ENCODE measurements at places on chromosomes 3 and 15.
A peak's percentile ranks its signal among the peaks of the same experiment; 100 is the strongest.

GRCh38 chr3:49324768-49325167, 15.1 kb downstream of the USP4 start:
- no peak for DNase-seq

- DNase-seq = no peak
Observed at GRCh38 chr3:167864552-167864874, 129.0 kb downstream of the SERPINI1 start.

DNA sequence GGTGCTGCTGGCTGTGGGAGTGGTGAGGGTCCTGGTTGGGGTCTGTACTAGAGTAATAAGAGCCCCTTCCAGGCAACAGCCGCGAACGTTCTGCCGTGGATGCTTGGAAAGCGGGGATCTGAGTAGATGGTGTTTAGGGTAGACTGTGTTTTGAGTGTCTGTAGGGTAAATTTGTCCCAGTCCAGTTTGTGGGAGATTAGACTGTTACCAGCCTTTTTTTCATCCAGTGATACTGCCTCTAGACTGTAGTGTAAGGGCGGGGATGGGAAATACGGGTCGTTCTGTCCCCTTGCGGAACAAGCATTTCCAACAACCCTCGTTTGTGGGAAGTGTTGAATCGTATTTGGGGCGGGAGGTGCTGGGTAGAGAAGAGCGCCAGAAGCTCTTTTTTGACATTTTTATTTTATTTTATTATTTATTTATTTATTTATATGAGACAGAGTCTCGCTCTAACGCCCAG, 424 bp downstream of the HAUS2 start:
- peak; percentile 64 for DNase-seq

GRCh38 chr3:158368271-158368670, 202.7 kb upstream of the MLF1 start:
- DNase-seq = no peak

- no peak for DNase-seq
Observed at GRCh38 chr3:31813197-31813596, 167.9 kb downstream of the OSBPL10 start.

GRCh38 chr15:51625236-51625635, 2.7 kb upstream of the DMXL2 start:
- no peak for DNase-seq

DNA sequence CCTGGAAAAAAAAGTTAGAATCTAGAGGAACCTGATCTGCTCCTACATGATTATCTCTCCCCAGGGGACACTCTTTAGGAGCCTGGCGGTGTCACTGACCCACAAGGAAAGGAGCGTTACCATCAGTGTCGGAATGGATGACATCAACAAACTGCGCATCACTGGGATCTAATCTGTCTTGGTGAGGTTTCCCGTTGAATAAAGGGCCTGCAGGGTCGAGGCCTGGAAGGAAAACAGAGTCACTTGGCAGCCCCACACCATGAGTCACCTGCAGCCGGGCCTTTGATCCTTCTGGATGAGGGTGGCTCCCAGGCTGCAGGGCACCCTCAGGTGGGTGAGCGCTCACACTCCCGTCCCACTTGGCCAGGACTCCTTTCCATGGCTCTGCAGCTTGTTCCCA, 25.0 kb downstream of the LIPH start:
- no peak for DNase-seq

GRCh38 chr3:33215739-33216138, 2.9 kb downstream of the SUSD5 start:
- DNase-seq = no peak

- no peak for DNase-seq
Observed at GRCh38 chr15:74423431-74424257, 10.1 kb downstream of the SEMA7A start.

DNA sequence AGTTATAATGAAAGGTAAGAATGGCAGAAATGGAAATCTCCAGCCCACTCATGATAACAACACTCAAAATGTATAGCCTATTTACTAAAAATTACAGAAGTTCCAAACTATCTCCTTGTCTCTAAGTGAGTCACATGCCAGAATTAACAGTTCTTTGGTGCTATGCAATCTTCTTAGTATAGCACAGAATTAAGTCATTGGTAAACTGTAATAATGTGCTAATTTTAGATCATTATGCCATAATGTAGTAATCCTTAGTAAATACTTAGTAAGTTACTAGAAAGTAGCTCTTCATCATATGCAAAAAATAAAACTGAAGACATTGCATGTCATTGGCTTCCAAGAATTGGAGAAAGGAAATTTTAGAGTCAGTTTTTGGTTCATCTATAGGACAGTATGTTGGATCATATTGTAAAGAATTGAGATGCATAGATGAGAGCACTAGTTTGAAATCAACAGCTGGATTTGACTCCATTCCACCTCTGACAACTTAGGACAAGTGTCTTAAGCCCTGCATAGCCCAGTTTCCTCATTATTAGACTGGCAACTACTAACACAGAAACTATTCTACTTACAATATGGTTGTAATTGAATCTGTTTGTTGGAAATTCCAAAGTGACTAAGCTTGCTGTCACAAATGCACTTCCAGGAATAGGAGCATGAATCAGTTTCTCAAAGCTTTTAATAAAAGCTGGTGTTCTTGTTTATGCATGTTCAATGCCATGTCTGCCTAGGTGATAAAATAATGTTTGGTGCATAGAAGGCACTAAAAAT, 40.1 kb upstream of the CD47 start:
- no peak for DNase-seq

- no peak for DNase-seq
Observed at GRCh38 chr15:101017093-101017754, 98.1 kb downstream of the LRRK1 start.

- DNase-seq = no peak
Observed at GRCh38 chr3:152192050-152192449, 76.7 kb upstream of the MBNL1 start.

DNA sequence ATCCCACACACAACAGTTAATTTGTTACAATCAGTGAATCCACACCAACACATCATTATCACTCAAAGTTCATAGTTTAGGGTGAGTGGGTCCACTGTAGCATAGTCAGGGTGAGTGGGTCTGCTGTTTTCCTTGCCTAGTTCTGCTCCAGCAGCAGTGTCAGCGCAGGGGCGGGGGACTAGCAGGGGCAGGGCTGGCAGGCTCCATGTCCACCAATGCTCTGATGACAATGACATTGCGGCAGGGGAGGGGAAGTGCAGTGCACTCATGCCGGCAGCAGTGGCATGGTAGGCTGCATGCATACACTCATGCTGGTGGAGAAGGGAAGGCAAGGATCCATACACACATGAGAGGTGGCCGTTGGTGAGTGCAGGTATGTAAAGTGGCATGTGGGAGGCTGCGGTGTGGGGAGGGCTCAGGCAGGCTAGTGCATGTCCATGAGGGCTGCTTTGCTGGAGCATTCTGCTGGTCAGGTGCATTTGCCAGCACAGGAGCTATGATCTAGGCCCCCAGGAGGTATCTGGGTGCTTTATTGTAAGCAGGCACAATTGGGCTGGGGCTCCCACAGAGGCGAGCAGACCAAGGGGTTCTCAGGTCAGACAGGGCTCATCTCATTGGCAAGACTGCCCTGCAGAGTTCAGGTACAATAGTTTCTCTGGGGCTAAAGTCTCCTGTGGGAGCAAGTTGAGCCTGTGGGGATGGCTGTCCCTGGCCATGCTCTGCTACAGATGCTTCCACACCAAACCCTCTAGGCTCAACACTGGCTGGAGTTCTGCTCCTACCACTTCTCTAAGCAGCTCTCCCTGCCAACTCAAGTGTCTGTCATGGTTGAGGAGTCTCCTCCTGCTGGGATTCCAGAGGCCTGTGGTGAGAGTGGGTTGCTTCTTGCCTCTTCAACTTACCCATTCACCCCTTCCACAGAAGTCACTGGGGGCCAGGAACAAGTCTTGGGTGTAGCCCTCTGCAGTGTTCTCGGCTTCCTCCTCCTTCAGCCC, 81.3 kb downstream of the KCNAB1 start:
- DNase-seq = no peak

DNA sequence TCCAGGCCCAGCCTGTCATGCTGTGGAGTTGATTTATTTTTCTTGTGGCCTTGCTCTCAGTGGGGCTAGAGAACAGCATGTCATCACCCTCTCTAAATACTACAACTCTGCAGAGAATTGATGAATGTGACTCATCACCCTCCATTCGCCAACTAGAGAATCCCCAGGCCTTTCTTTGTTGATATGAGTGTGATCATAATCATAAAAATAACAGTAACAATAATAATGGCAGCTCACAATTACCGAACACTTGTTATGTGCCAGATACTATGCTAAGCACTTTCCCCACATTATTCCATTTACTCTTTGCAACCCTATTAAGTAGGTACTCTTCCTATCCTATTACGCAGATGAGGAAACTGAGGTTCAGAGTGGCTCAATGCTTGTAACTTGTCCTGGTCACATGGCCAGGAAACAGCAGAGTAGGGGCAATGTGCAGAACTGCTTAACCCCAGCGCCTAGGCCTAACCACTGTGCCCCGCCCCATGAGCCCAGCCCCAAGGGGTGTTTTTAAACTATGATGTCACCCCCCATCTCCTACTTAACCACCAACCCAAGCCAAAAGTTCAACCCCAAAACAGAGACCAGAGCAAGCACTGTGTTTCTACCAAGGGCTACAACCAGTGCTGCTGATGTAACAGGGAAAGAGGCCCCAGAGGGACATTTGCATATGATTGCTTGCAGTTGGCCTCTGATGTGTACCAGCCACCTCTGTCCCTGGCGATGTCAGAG, 104.5 kb downstream of the ADCY5 start:
- no peak for DNase-seq

- DNase-seq = no peak
Observed at GRCh38 chr3:141311170-141311495, 57.2 kb upstream of the ZBTB38 start.

DNA sequence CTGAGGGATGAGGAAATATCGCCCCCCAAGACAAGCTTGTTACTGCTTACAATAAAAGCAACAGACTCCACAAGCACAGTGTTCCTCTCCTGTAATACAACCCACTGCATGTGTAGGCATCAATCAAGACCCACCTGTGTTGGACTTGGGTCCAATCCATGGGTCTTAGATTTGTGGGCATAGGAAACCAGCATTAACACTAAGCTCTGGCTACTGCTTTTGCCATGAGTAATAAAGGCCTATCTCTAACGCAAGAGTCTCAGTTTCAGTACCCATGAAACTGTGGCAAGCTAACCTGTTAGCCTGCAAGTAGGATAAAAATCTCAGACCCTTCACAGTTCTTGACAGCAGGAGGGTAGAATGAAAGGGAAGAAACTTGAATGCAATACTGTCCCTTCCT, 5.2 kb upstream of the EIF1B start:
- DNase-seq = no peak

GRCh38 chr3:122427857-122428471, 12.1 kb upstream of the WDR5B start:
- DNase-seq = no peak

DNA sequence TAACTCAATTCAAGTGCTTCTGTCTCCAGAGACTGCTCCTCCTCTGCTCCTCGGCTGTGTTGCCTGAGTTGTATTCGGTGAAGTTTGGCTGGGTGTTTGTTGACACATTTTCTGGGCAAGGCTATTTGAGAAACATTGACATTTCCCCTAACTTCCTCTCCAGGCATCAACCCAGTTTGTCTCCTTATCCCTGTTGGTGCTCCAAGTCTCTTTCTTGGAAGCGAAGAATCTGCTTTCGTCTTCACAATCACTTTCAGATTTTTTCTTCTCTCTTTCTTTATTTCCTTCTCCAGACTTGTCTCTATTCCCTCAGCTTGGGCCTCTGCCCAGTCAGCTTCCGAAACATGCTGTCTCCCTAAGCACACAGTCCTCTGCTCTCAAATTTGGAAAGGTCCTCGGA, 84.7 kb downstream of the ETV5 start:
- DNase-seq = no peak

GRCh38 chr3:30293621-30294240, 312.7 kb upstream of the TGFBR2 start:
- DNase-seq = no peak

GRCh38 chr15:89395461-89395871, 60.8 kb upstream of the POLG start:
- no peak for DNase-seq

Data from germinal center (tissue), 1 donor.